HFFc6 (cell line): ENCODE measurements at places on chromosomes 11 and 22.

DNA sequence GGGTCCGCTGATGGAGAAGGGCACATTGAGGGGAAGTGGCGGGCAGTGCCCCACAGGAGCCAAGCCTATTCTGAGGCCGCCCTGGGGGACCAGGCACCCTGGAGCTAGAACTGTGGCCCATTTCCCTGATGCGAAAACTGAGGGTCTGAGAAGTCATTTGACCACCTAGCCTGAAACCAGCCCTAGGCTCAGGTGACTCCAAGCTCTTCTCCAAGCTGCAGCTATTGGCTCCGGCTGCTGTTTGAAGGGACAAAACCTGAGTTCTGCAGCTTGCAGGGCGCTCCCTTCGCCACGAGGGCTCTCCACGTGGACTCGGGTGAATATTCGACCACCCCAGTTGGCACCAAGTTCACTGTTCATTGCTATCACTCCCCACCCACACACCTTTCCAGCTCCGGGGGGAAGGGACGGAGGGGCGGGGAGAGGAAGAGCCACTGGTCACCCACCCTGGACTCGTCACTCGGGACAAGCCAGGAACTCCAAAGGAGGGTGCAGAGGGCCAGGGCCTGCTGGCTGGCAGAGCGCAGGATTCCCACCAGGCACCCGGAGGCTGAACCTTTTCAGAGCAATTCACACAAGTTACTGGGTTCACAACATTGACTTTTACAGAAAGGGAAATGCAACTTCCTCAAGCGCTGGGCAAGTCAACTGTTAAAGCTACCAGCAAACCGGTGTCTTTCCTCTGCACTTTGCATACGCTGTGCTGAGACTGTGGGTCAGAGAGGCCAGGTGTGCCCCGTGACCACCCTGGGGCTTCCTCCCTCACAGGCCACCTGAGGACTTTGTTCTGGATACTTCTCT is 1.1 kb upstream of the RAC2 start:
- DNase-seq: no peak

DNA sequence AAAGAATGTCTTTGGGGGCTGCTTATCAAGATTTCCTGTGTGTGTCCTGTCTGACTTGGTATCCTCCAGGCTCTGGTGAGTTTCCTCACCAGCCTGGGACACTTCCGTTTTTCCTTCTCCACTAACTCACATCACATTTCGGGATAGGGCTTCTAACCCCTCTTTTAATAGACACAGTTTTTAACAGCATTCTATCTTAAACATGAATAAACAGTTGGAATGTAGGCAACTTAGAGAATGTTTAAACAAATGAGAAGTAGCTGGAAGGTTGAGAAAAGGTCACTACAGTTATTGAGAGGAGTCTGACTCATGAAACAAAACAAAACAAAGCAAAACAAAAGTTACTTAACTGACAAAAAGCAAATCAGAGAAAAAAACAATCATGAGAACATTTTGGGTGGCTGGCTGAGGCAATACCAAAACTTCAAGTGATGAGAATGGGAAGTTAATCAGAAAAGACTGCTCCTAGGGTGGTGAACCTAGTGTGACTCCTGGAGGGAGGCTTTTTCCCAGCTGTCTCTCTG is 64.7 kb upstream of the CTSC start:
- peak; percentile 83 for DNase-seq

GRCh38 chr11:77814848-77815247 is 5.7 kb downstream of the RSF1 start:
- no peak for DNase-seq

DNA sequence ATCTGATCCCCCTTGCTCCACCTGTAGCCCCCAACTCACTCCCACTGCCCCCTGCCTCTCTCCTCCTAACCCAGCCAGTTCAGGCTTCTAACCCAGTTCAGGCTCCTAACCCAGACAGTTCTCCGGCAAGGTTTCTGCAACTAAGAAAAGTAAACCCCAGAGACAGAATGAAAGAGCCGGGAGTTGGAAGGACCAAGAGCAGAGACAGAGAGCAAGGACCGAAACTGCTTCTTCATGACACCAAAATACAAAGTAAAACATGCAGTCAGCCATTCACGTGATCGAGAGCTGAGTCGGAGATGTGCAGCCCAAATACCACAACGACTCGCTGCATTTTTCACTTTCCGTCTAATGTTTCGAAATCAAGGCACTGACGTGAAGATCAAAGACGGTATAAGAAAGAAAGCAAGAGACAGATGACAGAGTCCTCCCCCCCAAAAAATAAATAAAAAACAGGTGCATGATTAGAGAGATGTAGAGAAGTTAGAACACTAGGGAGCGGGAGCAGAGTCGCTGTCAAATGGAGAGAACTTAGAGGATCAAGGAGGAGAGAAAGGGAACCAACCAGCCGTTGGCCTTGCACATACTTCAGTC is 884 bp downstream of the IL10RA start:
- DNase-seq: no peak

DNA sequence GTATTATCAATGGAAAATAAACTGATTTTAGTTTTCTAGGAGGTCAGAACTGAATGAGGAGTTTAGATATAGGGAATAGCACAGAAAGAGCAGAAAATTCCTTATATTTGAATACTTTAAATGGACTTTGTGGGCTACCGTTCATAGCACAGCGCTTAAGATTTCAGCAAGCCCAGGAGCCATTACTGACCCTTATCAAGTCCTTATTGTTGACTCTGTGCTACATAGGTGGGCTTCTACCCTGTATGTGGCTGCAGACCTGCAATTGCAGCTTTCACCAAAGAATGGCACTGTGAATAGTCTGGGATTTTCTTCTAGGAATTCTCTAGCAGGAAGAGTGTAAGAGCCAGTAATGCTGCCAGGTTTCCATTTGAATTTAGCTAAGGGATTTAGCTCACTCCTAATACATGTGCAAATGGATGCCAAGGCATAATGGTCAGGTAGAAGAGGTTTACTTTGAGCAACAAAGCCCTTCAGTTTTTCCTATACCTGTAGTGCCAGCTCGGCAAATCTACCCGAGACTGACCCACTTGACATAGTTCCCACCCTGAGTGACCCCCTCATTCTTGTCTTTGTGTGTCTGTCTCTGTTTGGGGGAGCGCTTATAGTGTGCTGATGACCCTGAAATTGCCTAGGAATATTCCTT is 42.5 kb upstream of the DLAT start:
- no peak for DNase-seq

- no peak for DNase-seq
These were observed 22.2 kb downstream of the TSKU start for GRCh38 chr11:76805206-76805913.

- DNase-seq: no peak
These were observed 4.9 kb downstream of the HSD17B12 start for GRCh38 chr11:43685440-43685839.

GRCh38 chr11:69916806-69917387 is 97.7 kb upstream of the FGF3 start:
- no peak for DNase-seq
